Activated CD4-positive, alpha-beta T cell treated with anti-CD3 and anti-CD28 coated beads for 1 hour (primary cell): ENCODE measurements at places on chromosomes 3 and 15.

DNA sequence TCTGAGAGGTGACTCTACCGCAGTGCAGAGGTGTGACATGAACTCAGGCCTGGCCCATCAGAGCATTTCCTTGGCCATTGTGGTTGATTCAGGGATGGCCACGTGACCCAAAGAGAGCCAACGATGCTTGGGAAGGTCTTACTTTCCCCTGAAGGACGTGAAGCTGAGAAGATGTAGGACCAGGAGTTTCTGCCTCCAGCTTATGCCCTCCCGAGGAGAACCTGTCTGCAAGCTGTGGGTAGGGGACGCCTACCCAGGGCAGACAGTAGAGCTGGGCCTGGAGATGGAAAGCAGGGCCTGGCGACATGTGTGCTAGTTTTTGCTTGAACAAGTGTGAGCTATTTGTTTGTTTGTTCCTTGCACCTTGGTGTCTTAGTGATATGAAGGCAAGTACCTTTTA lies 89.4 kb downstream of the RPLP1 start:
- DNase-seq, result no peak

GRCh38 chr15:34625007-34625406 lies 41.6 kb upstream of the GOLGA8B start:
- DNase-seq, result no peak

- no peak for DNase-seq
Measured at GRCh38 chr15:96889734-96890480, 559.4 kb downstream of the NR2F2 start.

DNA sequence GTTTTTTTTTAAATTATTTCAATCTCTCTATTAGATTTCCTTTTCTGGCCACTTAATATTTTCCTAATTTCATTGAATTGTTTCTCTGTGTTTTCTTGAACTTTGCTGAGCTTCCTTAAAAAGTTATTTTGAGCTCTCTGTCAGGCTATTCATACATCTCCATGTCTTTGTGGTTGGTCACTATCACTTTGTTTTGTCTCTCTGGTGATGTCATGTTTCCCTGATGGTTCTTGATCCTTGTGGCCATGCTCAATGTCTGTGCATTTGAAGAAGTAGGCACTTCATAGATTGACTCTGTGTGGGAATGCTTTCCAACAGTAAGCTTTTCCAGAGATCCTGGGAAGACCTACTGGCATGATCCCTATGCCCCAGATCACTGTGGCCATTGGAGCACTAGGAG lies 18.6 kb downstream of the CD200R1 start:
- no peak for DNase-seq

DNA sequence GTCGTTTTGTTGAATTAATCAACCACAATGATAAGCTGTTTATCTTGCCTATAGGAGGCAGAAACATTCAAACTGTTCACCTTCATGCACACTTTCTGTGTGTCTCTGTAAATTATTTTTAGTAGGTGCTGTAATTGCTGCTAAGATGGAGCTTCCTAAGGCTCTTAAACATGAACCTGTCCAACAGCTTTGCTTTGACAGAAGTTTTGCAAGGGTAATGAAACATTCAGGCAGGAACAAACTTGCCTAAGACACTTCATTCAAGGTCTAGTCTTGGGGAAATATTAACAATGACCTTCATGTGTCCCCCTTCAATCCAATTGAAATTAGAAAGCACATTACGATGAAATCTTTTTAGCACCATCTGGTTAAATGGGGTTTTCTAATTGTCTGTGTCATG lies 156.1 kb downstream of the DIPK2A start:
- DNase-seq, result no peak

DNA sequence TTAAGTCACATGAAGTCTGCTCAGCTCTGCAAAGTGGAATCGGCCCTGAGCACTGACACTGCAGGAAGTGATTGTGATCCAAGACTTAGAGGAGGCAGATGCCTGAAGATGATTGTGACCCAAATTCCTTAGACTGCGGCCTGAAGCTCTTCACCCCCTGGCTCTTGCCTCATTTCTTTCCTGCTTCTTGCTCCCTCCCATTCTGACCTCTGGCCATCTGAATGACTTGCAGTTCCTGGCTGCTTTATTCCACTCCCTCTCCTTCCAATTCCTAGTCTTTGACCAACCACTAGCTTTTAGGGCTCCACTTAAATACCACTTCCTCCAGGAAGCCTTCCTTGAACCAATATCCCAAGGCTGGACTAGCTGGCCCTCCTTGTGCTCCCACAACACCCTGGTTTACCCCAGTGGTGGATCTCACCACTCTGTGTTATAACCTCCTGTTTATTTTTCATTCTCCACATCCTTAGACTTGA lies 9.9 kb upstream of the EPB42 start:
- no peak for DNase-seq
